ENCODE measurements at places on chromosomes 5 and 9.
A peak's percentile ranks its signal among the peaks of the same experiment; 100 is the strongest.

GRCh38 chr5:160198146-160198545 lies 31.2 kb upstream of the FABP6 start:
- no peak for DNase-seq

DNA sequence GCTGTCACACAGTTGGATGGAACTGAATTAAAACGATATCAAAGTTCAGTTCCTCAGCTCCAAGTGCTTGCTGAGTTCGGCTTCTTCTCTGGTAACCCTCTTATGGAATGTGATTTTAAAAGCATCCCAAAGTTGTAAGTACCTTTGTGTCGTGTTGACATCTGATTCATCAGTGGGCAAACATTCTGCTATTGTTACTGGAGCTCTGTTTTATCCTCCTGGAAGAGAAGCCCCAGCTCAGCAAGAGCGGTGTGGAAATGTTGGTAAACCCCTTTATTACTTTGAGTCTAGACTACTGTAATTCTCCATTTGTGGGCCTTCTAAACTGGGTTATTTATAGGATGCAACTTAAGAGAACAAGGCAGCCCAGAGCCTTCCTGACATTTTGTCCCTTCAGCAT lies 699.3 kb upstream of the WWC1 start:
- peak; percentile 45 for DNase-seq

DNA sequence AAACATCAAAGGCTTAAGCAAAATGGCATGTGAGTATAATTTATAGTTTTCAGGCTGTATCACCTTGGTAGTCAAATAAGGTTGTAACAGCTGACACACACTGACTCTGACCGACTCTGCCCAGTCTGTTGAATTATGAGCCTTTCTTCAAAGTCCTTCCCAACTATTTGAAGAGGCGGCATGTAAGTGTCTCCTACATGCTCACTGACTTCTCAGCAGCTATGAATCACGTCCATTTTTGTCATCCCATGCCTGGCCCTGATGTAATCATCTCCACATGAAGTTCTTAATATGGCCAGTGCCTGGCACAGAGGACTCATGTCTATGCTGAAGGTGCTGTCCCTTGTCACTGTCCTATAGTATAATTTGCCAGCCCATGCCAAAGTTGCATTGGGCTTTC lies 5.1 kb upstream of the PTBP3 start:
- peak; percentile 85 for DNase-seq

DNA sequence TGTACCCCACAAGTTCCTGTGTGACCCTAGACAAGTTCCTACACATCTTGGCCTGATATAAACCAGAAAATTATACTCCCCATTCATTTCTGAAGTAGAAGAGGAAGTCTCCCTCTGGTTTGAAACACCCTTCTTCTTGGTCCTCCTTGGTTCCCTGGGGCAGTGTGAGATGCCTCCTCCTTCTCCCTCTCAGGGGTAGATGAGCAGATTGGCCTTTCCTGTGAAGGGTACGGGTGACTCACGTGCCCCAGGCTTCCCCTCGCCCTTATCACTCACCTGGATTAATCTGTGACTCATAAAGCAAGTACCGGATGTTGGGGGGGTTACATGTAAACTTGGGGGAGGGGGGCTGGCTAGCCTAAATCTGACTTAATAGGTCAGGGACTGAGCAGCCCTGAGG lies 11.1 kb upstream of the AQP3 start:
- peak; percentile 94 for DNase-seq

DNA sequence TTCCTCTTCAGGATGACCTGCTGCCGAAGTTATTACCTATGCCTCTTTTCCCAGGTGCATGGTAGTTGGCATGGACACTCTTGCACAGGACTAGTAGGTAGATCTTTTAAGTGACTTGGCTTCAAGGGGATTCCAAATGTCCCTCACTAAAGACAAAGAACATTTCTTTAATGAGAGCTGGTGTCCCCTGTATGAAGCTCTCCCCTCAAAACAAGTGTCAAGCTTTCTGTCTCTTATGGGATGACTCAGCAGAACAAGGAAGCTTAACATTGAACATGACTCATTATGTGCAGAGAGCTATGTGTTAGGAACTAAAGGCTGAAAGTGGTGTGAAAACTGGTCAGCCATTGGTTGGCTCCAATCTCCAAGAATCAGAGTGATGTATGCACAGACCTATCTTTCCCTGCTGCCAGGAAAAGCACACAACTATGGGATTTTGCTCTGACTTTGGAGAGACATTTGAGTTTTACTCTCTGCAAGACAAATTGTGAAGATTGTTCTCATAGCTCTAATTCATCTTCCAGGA lies 120.5 kb downstream of the PRDM6 start:
- peak; percentile 87 for DNase-seq

GRCh38 chr5:16540421-16540820 lies 74.8 kb upstream of the ZNF622 start:
- DNase-seq = peak; percentile 73

DNA sequence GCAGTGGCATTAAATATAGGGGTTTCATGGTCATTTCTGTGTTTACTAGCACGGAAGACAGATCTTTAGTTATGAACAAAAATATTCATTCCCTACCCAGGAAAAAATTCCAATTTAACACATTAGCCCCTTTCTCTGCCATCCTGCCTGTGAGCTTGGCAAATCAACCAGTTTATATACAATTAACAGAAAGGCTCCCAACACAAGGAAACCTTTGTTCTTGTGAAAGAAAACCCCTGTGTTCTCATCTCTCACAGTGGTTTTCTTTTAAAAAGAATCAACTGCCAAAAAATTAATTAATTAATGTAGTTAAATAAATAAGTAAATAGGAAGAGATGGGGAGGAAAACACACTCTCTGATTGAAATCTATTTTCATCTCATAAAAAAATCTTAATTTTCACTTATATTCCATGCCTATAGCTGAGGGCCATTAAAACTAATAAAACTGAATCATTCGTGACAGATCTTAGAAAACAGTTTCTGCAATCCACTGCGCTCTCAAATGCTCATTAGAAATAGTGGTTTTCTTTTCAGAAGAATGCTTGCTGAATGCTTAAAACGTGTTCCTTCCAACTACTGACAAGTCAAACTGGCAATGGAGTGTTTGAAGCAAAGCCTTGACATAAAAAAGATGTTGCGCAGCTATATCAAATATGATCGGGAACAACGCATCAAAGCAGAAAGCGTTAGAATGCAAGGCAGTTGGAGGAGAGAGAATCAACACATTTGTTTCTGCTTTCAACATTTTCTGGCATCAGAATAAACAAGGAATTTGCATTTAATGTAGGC lies 387.7 kb downstream of the TLR4 start:
- no peak for DNase-seq

DNA sequence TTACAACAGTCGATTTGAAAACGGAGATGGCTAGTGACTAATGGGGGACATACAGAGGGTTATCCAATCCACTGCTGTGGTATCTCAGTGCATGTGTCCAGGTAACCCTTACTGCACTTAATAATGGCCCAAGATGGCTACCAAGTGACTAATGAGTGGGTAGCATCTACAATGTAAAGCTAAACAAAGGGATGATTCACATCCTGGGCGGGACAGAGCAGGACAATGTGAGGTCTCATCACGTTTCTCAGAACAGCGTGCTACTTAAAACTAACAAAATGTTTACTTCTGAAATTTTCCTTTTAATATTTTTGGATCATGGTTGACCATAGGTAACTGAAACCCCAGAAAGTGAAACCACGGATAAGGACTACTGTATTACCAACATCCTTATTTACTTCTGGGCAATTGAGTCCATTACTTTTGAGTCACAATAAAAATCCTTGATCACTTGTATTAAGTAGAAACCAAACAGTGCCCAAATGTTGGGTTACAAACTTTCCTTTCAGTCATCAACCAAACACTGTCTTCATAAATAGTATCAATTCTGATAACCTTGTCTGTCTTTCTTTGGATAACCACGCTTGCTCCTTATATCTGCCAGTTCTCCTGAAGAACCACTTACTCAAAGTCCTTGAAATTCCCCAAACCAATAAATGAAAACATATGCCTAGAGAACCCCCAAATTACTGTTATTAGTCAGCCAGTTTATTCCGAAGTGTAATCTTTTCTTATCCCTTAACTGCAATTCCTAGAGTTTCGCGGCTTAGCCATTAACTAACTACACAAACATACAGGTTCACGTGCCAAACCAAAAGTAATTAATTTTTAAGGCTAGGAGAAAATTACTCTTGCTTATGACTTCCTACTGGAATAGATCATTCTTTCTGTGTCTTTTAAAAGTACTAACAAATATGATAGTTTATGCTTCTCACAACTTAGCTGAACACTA lies 59.7 kb downstream of the ELL2 start:
- peak; percentile 94 for DNase-seq

DNA sequence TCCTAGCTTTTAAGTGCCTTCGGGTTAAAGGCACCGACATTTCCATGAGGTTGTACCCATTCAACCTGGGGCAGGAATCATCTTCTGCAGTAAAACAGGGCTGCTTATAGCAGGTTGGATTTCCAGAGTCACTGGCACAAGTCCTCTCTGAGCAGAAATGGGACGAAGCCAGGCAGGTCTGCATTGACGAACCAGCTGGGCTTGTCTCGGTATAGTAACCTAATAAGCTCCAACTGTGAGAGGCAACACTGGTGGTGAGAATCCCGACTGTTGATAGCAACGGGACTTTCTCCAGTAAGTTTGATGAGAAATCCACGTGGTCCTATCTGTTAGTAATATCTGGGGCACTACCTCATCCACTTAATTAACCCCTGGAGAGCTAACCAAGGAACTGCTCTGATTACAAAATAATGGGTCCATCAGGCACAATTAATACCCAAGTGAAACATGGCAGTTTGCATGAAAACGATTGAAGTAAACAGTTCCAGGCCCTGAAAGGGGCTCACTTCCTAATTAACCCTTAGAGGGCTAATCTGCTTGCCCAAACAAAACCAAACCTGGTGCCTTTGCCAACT lies 491.0 kb upstream of the C9orf72 start:
- DNase-seq = no peak

DNA sequence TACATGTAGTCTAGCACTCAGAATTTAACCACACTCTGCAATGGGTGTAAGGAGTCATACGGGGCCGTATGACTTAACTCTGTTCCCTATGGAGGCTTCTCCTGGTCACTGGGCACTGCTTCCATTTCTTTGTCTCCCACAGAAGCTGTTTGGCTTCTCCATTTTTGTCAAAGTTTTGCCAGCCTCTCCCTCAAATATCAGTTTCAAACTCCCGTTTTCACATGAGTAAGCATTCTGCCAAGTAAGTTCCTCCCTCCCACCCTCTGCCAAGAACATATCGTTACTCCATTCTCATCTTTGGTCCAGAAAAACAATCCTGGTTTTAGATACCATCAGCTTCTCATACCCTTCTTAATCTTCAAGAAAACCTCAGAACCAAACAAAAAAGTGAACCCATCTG lies 6.1 kb downstream of the AFAP1L1 start:
- DNase-seq = no peak

GRCh38 chr5:61657686-61658085 lies 325.6 kb downstream of the ZSWIM6 start:
- no peak for DNase-seq

DNA sequence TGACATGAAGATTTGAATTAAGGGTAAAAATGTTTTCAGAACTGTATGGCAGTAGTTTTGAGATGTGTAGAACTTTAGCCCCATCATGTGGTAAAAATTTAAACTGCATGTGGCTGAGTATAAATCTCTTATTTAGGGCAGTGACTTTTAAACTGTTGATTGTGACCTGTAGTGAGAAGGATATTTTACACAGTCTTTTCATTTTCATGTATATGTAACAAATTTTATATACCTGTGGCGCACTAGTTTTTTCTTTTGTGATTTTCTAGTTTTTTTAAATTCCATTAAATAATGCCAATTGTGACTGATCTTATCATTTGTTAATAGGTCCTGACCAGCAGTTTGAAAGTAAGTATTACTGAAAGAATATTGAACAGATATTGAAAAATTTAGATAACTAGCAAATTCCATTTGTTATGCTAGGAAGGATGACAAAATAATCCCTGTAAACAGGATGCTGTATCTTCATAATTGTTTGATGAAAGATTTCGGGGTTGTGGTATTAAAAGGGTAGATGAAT lies 47.2 kb downstream of the GPBP1 start:
- peak; percentile 73 for DNase-seq

DNA sequence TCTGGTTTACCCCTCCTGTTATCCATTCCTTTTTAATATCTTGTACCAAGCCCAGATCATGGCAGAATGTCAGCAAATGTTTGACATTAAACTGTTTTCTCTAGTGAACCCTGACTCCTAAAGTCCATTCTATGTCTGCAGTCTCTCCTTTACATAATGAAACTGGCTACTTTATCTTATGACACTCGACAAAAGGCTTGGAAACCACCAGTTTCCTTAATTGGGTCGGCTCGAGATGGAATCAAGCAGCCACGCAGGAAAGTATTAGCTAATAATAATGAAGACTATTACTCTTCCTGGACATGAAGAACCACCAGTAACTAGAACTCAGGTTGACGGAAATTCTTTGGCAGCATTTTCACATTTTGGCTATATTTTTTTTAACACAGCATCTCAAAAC lies 17.5 kb downstream of the DAP start:
- DNase-seq = no peak

DNA sequence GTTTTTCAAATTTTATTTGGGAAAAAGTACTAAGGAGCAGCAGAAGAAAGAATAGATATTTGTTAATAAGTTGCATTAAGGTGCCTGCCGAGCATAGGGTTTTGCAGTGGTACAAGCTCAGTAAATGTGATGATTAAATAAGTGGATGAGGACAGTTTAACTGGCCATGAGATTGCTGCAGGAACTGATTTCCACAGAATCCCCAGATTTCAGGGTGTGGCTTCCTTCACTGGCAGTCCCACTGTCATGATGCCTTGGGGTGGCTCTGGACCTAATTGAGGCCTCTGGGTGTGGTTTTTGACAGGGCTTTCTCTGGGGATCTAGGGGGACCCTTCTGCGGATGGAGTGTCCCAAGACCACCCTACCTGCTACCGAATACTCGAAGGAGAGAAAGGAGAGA lies 1.4 kb downstream of the PHF24 start:
- no peak for DNase-seq

- DNase-seq = no peak
Observed at GRCh38 chr5:147713550-147714295, 68.8 kb downstream of the JAKMIP2 start.

GRCh38 chr9:2493109-2493508 lies 128.5 kb upstream of the VLDLR start:
- DNase-seq = no peak

- no peak for DNase-seq
Observed at GRCh38 chr5:126925482-126925881, 104.9 kb downstream of the MARCHF3 start.

DNA sequence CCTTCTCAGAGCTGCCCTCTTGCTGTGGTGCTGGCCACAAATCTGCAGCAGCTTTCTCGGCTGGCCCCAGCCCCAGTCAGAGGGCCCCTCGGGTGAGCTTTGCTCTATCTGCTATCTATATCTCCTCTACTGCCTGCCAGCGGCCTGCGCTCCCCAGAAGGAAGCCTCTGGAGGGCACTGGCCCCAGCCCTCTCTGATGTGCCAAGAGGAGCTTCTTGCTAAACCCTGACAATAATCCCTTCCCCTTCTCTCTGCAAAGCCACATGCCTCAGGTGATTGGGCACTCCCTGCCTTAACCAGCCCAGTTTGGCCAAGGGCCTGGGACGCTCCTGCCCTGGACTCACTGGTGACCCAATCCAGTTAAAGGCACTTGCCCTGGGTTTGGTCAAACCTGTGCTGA lies 42.7 kb downstream of the CAMK2A start:
- DNase-seq = no peak

GRCh38 chr5:42598311-42598710 lies 158.3 kb upstream of the CCDC152 start:
- peak; percentile 68 for DNase-seq

- no peak for DNase-seq
Observed at GRCh38 chr5:111138096-111138495, 45.9 kb downstream of the WDR36 start.

GRCh38 chr9:79912318-79913070 lies 340.7 kb downstream of the TLE4 start:
- no peak for DNase-seq
